Activated effector memory CD4-positive, alpha-beta T cell treated with Interleukin-2 at 50 U/mL for 16 hours (primary cell): ENCODE measurements at places on chromosomes 4 and X.

DNA sequence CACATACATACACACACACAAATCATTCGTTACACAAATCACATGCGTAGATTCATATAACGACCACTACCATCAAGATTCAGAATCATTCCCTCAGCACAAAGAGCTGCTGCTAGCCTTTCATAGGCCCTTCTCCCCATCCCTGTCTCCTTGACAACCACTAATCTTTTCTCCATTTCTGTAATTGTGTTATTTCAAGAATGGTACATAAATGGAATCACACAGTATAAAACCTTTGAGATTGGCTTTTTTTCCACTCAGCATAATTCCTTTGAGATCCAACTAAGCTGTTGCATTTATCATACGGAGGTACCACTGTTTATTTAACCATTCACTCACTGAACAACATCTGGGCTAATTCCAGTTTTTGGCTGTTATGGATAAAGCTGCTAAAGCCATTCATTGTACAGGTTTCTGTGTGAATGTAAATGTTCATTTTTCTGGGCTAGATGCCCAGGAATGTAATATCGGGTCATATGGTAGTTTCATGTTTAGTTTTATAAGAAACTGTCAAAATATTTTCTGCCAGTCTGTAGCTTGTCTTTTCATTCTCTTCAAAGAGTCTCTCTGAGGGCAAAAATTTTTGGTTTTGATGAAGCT lies 64.1 kb downstream of the USP11 start:
- DNase-seq = no peak

DNA sequence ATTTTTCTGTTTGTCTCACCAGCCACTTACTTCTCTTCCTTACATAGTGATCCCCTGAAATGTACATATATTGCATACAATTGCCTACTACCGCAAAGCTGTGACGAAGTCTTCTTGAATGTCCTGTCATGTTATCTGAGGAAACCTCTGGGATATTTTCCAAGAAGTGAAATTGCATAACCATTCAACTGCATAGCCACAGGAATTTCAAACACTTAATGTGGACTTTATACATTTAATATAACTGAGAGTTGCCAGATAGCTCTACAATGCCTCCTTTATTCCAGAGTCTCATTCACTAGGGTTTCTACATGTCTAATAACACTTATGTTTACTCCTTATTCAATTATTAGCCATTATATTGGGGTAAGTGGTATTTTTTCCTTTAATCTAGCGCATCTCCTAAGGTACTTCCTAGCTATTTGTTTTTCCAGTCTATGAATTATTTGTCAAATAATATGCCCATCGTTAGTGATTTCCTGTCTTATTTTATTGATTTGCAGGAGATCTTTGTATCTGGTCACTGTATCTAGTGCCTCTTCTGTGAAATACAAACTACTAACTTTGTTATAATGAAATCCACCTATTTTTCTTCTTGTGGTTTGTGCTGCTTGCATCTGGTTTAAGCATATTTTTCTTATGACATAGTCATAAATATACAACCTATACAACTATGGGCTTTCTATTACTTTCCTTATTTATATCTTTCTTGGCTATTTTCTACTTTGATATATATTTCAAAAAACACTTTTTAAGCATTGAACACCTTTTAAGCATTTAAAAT lies 69.2 kb upstream of the GRID2 start:
- DNase-seq = no peak

GRCh38 chr4:136687118-136687517 lies 845.2 kb downstream of the PCDH18 start:
- DNase-seq = no peak

DNA sequence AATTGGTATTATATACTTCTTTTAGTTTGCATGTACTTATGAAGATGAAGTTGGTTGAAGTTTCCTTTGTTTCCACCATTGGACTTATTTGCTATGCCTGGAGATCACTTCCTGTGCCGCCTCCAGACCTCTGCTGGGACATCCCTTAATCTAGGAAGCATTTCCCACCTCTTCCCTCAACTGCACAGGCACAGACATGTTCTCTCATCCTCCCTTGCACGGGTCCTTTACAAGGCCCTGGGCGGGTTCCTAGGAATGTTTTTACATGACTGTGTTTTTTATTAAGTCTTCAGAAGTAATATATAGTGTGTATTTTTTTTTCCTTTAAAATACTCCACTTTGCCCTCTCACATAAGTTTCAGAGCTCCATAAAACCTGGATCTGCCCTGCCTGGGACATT lies 51.0 kb downstream of the TMEM131L start:
- DNase-seq = no peak
